Panc1 (cell line): ENCODE measurements at places on chromosomes 1 and 21. TPM values are rescaled to one million over a fixed set of nuclear protein-coding genes. Genes with fewer than 3 reads are reported as not detected.

The FAM72A gene
- total RNA-seq: 29.2 TPM

The C4BPA gene
- 0.26 TPM for total RNA-seq

The WNT4 gene
- total RNA-seq: 0.92 TPM

The GUCA2A gene
- total RNA-seq: not detected

GRCh38 chr1:180601512-180601911 is 30.3 kb upstream of the XPR1 start:
- H3K4me1 ChIP-seq: no peaks in the 10 kb centered on the region
- H3K27me3 ChIP-seq: no peaks in the 10 kb centered on the region
- no peak overlapping the region for H3K27ac ChIP-seq
- no peak overlapping the region for H3K4me3 ChIP-seq

DNA sequence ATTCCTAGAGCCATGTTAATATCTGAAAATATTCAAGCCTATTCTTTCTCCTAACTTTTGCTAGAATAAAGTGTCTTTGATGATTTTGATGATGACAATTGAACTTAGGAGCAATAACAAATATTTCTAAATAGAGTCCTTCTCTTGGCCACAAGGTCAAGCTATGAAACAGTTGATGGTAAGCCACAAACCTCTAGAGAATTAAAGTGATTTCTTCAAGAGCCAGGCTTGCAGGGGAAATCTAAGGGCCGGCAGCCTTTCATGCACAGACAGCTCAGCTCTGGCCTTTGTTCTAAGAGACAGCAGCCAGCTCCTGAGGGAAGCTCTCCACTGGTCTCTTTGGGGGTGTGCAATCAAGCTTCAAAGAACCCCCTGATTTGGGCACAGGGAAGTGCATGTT is 59.0 kb downstream of the SUSD4 start:
- DNase-seq: no peak
- no peak overlapping the region for H3K4me3 ChIP-seq
- H3K27ac ChIP-seq: no peak overlapping the region
- H3K36me3 ChIP-seq: no peaks in the 10 kb centered on the region
- H3K27me3 ChIP-seq: no peaks in the 10 kb centered on the region

DNA sequence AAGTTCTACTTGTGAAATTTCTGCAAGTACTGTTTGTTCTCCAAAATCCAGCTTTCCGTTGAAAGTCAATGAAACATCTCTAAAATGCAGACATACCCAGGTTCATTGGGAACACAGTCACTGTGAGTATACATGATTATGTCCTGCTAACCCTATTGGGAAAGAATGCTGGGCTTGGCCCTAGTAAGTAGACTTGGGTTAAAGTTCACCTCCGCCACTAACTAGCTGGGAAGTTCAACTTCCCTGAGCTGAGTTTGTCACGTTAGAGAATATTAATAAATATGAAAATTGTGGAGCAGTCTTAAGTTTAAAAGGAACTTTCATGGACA is 10.5 kb upstream of the PGD start:
- no peak overlapping the region for H3K27ac ChIP-seq
- H3K36me3 ChIP-seq: no peaks in the 10 kb centered on the region
- no peaks in the 10 kb centered on the region for H3K27me3 ChIP-seq
